ENCODE measurements at places on chromosomes 16 and 17.

DNA sequence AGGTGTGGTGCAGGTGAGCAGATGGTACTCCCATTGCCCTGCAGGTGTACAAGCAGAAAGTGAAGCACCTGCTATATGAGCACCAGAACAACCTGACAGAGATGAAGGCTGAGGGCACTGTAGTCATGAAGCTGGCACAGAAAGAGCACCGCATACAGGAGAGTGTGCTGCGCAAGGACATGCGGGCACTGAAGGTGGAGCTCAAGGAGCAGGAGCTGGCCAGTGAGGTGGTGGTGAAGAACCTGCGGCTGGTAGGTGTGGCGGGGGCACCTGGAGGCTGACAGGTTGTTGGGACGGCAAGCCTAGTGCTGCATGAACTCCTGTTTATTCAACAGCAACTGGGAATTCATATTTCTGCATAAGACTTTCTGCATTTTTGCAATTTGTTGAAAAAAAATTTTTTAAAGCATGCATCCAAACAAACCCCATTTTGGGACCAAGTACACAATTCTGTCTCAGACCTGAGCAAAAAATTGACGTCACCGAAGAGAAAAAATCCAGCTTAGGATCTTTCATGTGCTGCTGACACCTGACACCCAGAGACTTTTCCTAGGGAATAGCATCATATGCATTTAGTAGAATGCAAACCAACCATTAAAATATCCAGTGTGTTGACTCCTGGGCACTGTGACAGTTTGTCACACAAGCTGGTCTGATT lies 13.5 kb upstream of the DBNDD1 start:
- DNase-seq: no peak

- no peak for DNase-seq
Measured at GRCh38 chr16:57253466-57253865, 8.4 kb downstream of the ARL2BP start.

GRCh38 chr17:14330492-14330962 lies 29.6 kb downstream of the HS3ST3B1 start:
- no peak for DNase-seq

- no peak for DNase-seq
Measured at GRCh38 chr17:47785538-47786123, 36.0 kb downstream of the OSBPL7 start.

DNA sequence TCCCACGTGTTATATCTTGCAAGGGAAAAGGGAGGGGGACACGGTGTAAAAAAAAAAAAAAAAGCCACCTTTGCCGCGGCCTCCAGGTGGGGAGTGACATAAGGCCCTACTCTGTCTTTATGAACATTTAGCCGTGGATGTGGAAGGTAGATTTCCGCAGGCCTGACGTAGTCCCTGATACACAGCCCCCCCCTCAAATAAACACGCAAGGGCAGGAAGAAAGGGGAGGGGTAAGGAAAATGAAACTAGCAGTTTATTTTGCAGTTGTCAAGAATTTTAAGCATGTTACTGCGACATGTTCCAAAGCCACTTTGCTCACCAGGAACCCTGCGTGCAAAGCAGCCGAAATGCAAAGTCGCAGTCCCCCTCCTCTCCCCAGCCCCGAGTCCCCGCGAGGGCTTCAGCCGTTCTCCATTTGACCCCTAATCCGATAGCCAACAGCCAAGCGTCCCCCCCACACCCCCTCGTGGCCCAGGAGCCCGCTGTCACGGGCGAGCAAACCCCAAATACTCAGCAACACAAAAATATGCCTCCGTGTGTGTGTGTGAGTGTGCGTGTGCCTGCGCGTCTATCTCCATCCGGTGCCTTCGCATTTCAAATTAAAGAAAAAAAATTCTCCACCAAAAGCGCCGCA lies 1.2 kb downstream of the CBX4 start:
- no peak for DNase-seq

GRCh38 chr17:671076-671762 lies 43.4 kb downstream of the VPS53 start:
- no peak for DNase-seq
